RCC 7860 (cell line): ENCODE measurements at places on chromosomes 3 and 15.

GRCh38 chr15:63072023-63072650 lies 29.6 kb downstream of the TPM1 start:
- peak; percentile 5 for DNase-seq

GRCh38 chr15:41797201-41797944 lies 23.1 kb downstream of the MAPKBP1 start:
- no peak for DNase-seq

- peak; percentile 9 for DNase-seq
Measured at GRCh38 chr15:88331291-88331690, 74.8 kb upstream of the NTRK3 start.

GRCh38 chr3:53802256-53802880 lies 43.9 kb downstream of the CHDH start:
- no peak for DNase-seq

- DNase-seq, result peak; percentile 47
Measured at GRCh38 chr3:58008141-58009025, at the start of gene FLNB. Gene FLNB (plus strand): TSS chr3:58008422. CDS start chr3:58008565, 143 bp downstream.

GRCh38 chr3:63895422-63896189 lies 16.6 kb downstream of the SCAANT1 start:
- no peak for DNase-seq

GRCh38 chr3:59798372-59799086 lies 748.7 kb upstream of the CFAP20DC start:
- no peak for DNase-seq

DNA sequence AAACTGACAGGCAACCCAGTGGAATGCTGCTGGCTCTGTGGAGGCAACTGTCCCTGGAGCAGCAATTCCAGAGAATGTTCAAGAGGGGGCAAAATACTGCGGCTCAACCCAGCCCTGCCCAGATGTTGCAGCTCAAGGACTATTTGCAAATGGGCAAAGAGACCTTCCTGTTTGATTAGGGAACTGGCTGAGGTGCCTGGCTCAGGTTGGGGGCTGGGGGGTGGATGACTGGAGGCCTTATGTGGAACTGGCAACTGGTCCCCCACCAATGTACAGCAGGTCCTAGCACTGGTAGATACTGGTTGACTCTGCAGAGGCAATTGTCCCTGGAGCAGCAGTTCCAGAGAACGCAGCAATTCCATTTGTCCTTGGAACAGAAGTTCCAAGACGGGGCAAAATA lies 302.5 kb downstream of the ZPLD1 start:
- no peak for DNase-seq

DNA sequence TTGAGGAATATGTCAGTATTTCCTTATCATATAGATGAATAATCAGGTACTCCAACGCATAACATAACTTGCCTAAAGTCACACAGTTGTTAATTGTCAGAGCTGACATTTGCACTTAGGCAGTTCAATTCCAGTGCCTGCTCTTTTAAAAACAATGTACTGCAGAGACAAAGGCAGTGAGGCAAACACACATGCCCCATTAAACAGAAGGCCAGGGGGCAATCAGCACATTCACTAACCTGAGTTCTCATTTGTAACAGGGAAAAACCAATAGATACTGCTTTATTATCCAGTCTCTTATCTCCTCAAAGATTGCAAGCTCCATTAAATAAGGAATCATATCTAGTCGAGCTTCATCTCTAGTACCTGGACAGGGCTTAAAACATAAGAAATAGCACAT lies 1017.4 kb downstream of the SQOR start:
- DNase-seq, result no peak

DNA sequence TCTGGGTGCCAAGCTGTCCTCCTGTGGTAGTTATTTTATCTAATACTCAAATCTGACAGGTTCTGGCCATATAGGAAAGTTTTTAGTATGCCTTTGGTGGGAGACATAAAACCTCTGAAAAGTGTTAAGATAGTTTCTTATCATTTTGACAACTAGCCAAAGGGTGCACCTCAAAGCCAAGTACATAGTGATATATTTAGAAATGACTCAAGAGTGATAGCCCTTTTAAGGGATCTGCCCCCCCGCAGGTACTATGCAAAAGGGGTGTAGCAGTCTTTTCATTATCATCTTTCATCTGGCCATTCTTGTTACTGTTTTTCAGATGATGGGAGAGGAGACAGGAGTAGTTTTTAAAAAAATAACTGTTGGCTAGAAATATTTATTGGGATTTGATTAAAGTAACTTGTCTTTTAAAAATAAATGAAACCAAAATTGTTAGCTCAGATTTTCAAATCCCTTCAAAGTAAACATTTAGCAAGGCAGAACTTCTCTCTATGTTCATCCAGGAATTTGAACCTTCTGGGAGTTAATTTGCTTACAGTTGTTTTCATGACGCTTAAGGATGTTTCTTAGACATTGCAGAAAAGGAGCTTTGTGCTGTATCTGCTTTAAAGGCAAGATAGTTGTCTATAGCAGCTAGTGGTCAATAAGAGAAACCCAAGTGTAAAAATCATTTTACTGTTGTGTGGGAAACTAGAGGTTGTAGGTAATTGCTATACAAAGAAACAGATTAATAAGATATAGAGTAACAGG lies 5.1 kb downstream of the PHLDB2 start:
- DNase-seq, result no peak

DNA sequence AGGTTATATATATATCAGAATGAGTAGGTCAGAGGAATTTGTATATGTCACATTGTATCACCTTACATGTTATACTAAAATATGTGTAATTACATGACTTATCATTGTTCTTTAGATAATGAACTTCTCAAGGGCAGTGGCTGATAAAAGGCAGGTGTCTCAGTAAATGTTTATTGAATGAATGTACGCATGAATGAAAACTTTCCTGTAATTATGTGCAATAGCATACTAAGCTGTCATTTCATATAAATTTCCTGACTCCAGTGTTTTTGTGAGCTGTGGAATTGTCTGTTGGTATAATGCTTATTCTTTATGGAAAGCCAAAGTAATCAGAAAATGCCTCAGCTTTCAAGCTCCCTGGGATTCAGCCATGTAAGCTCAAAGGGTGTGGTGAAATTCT lies 4.2 kb downstream of the TBC1D23 start:
- no peak for DNase-seq

GRCh38 chr3:63990204-63990603 lies 33.1 kb downstream of the PSMD6 start:
- DNase-seq, result no peak

GRCh38 chr3:193593668-193594030 lies 641 bp downstream of the OPA1 start:
- peak; percentile 19 for DNase-seq

DNA sequence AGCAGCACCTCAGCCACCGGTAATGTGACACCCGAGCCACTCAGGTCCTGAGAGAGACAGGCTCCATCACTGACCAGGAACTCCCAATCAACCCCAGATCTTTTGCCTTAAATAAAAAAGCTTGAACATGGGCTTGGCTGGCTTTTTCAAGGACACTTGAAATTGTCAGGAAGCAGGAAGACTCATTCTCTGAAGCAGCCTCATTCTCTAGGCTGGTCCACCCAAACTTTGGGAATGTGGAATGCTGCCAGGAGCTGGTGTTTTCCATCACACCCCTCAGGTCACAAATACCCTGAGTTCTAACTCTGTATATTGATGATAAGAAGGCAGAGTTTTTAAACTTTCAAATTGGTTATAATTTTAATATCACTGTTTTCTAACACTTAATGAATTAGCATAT lies 17.0 kb downstream of the CXCR6 start:
- DNase-seq, result no peak

- DNase-seq, result no peak
Measured at GRCh38 chr3:47685037-47685436, 96.7 kb downstream of the SMARCC1 start.

DNA sequence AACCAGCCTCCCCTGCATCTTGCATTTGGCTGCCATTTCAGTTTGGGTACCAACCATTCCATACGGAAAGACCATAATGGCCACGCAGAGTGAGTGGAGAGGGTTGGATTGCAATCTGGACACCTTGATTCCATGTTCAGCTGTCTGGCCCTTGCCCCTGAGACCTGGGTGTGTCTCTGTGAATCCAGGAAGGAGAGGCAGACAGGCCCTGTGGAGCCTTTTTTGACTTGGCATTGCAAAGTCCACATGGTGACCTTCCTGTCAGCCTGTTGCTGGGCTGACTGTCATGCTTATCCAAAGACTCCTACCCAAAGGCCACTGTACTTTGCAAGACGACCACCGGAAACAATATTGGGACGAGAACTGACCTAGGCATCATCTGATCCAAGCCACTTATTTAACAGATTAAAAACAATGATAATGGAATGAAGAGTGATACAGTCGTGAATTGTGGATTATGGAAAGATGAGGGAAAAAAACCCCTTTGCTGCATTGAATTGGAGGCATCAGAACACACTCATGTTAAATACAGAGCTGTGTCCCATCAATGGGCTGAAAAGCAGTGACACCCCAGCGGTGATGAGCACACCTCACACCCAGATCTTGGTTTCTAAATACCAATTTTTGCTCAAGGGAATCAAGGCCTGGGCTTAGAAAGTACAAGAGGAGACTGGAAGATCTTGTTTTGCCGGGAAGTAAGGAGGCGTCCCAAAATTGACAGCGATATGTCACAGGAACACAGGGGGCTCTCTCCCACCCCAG lies 86.0 kb downstream of the LRRK1 start:
- no peak for DNase-seq

DNA sequence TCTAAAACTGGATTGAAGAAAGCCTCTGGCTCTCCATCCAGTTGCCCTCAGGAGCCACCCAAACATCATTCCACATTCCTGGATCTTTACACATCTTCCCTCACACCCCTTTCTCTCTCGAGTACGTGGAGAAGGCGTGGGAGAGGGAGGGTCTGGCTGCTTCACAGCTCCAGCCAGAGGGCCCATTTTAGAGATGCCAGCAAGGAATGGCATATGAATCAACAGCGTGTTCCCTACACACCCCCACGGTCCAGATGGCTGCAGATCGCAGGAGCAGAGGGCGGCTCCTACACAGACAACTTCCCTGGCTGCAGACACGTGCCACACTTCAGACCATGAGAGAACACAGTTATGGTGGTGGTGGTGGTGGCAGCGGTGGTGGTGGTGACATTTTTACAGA lies 280.1 kb downstream of the ERC2 start:
- DNase-seq, result no peak

DNA sequence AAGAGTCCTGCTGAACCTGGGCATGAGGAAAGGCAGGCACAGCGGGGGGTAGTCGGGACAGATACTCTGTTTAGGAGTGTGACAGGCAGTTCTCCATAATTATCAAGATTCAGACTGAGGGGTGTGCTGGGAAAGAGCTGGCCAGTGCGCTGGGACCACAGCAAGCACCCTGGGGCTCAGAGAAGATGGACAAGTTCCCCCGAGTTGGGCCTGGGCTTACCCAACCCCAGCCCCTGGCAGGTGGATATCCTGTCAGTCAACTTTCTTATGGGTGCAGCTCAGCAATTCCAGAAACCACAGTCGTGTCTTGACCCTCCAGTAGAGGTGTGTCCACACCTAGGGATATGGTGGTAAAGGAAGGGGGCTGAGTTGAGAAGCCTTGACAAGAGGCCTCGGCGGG lies 49.2 kb upstream of the PRR20G start:
- DNase-seq, result no peak

- DNase-seq, result no peak
Measured at GRCh38 chr3:138070006-138070405, 45.4 kb downstream of the DZIP1L start.
